ENCODE measurements at places on chromosomes 12 and 14.

- peak; percentile 67 for DNase-seq
Observed at GRCh38 chr14:75906680-75907280, 75.0 kb downstream of the TGFB3 start.

DNA sequence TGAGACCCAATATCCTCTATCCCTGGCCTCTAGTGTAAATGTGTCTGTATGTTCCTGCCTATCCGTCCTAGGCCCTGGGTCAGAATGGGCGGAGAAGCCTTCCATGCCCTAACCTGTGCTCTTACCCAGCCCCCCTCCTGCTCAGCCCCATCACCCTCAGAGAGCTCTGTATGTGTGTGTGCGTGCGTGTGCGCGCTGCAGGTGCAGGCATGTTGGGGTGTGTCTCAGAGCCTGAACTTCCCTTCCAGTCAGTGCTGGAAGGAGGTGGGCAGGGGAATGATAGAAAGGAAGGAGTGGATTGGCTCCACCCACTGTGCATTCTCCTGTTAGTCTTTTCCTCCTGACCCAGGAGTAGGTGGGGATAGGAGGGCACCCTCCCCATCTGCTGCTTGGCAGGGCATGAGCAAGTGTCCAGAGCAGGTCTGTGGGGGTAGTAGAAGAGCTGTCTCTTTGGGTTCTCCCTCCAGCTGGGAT lies 7.2 kb downstream of the NAB2 start:
- DNase-seq, result no peak

GRCh38 chr14:92122351-92122677 lies 545 bp downstream of the CPSF2 start:
- DNase-seq, result no peak

DNA sequence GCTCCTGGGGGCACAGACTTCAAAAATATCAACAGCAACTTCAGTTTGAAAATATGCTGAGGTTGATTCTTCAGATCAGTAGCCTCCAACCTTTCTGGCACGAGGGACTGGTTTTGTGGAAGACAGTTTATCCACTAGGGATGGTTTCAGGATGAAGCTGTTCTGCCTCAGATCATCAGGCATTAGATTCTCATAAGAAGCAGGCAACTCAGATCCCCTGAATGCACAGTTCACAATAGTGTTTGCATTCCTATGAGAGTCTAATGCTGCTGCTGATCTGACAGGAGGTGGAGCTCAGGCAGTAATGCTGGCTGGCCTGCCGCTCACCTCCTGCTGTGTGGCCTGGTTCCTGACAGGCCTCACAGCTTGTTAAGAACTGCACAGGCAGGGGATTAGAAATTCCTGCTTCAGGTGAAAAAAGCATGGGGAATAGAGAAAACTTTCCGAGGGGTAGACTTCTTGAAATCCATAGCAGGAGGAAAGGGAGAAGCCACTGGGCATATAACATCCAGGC lies 12.8 kb downstream of the EPYC start:
- DNase-seq, result no peak

GRCh38 chr12:77560714-77561113 lies 270.0 kb upstream of the NAV3 start:
- DNase-seq, result no peak

GRCh38 chr12:51126297-51126696 lies 42.9 kb upstream of the CSRNP2 start:
- DNase-seq, result no peak

DNA sequence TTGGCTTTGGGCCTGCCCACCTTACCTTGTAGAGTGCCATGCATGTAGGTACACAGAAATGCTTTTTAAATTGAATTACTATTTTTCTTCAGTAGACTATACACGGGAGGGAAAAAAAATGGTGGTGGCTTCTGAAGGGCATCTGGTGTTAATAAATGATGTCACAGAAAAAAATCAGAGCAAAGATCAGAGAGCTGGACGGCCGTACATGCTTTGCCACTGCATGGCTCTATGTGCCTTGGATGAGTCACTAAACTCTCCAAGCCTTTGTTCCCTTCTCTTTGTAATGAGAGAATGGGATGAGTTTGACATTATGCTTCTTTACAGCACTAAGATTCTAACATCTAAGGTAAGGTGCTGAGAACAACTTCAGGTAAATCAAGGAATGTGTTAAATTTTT lies 376.4 kb upstream of the DDHD1 start:
- DNase-seq, result no peak

DNA sequence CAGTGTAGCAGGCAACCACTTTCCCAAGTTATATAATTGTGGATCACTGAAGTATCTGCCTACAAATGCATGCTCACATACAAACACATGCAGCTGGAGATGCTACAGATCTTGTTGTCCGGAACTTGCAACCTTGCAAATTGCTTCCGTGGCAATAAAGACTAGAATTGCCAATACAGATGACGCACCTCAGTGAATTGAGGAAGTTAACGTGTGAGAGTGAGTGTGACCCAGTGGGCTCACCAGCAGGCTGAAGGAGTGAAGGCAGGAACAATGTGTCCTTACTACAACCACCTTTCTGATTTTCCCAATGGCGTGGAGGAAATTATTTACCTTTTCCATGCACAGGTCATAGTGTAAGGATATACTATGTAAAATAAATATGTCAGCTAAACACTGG lies 89.4 kb upstream of the GRIP1 start:
- no peak for DNase-seq

DNA sequence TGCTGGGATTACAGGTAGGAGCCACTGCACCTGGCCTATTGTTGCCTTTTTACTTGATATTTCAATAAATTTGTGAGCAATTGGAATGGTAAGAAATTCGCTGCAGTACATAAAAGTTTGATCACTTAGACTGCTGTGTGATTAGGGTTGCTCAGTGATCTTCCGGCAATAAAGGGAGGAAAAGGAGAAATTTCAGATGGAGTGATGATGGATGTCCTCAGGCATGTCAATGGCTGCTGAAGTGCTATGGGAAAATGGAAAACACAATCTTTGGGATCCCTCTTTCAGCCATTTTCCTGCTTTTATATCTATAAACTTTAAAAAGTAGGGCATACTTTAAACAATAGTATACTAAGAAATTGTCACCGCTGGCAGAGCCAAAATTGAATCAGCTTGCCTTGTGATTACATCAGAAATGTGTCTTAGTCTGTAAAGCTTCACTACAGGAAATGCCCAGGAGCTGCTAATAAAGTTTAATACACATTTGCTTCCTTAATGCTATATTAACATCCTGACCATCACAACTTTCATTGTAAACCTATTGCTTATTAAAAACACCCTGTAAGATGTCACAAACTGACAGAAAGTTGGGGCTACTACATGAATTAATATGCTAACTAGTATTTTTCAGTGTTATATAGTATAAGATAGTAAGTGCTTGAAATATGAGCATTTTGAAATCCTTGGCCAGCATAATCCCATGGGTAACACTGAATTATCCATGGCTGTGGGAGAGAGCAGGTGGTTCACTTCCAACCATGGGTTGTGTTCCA lies 13.7 kb upstream of the FBXL14 start:
- no peak for DNase-seq

DNA sequence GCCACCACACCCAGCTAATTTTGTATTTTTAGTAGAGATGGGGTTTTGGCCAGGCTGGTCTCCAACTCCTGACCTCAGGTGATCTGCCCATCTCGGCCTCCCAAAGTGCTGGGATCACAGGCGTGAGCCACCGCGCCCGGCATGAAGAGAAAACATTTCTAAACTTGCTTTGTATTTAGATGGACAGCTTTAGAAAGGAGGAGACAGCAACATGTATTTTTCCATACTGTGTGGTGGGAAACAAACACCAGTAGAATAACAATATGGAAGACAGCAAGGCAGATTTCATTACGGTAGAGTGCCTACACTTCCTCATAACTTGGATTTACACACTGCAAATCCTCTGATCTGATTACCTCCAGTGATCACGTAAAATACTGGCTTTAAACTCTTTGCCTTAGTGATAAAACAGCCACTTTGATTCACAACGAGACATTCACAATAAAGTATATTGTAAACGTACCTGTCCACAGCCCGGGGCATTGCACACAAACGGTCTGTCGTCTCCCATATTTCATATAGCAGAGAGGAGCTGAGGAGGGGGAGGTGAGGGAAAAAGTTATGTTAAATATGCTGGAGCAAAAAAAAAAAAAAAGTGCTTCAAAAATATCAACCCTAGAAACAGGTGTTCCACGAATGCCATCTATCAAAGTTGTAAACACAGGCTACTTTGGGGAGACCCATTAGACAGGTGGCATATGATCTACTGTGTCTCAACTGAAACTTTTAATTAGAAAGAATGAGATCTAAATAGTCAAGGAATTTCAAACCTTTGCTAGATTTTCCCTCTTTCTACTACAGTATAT lies 25.5 kb downstream of the ATF7 start:
- DNase-seq, result no peak

GRCh38 chr12:1820191-1820895 lies at the start of gene LRTM2:
Gene LRTM2, plus strand, starts transcription at chr12:1820565. Its CDS starts 7,584 bp downstream, at chr12:1828149.
- no peak for DNase-seq

DNA sequence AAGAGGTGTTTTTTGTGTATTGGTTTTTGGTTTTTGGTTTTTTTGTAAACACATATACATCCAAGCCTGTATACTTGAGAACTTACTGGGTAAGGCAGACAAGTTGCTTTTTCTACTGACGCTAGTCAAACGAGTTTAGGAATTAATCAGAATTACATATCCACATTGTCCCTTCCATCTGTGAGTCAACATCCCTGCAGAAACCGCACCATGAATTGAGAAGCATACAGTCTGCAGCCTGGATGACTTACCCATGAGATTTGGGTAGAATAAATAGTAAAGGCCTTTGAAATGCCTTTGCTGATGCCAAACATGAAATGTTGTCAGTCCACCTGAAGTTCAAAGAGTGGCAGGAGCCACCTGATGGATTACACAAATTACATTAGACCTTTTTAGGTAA lies 21.4 kb upstream of the C12orf42 start:
- no peak for DNase-seq

GRCh38 chr12:12996209-12996608 lies 3.9 kb downstream of the HEBP1 start:
- DNase-seq, result no peak

GRCh38 chr14:32192712-32193373 lies 9.0 kb upstream of the RNU6-7 start:
- DNase-seq, result no peak

- DNase-seq, result no peak
Observed at GRCh38 chr12:94659346-94659930, 9.1 kb upstream of the TMCC3 start.

- no peak for DNase-seq
Observed at GRCh38 chr12:26499979-26500640, 304.7 kb downstream of the SSPN start.

DNA sequence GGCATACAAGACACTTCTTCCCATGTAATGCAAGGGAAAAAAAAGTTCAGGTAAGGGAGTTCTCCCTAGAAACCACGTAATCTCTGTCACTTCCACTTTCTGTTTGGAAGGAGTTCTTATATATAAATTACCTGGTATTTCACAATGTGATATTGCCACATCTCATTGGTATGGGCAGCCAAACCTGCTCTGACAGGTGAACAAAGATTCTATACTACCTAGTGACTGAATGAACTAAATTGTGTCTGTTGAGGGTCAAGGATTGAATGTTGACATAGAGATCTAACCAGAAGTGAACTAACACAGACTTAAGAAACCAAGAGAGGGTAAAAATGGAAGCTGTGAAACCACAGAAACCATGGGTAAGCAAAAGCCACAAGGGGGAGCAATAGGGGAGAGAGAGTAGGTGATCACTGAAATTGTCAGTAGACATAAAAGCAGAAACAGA lies 161.3 kb downstream of the RPL10L start:
- DNase-seq, result no peak

DNA sequence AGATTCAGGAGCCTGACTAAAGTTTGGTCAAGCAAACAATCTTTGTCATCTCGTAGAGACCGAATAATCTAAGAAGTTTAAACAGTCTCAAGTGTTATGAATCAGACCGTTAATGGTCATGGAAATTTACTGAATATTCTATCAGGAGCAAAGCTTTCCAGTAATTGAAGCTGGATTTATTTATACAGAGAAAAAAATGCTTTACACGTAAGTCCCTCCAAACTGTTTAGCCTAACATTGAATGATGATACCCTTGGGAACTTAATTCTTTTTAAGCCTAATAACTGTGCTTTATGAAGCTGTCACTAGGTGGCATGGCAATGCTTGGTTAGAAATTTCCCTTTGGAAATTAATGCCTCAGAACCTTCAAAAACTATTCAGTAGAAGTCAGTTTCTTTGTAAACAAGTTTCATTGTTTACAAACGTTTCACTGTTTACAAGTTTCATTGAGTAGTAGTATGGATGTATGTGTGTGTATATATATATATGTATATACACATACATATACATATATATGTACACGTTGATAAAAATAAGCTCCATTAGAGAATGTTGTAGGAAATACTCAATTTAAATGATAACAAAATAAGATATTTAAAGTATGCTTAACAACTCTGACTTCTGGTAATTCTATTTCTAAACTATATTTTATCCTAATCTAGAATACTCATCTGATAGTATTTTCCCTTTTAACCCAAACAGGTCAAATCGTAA lies 32.1 kb downstream of the DEPDC4 start:
- no peak for DNase-seq

- DNase-seq, result no peak
Observed at GRCh38 chr14:54901380-54902142, 1.1 kb downstream of the GCH1 start.

DNA sequence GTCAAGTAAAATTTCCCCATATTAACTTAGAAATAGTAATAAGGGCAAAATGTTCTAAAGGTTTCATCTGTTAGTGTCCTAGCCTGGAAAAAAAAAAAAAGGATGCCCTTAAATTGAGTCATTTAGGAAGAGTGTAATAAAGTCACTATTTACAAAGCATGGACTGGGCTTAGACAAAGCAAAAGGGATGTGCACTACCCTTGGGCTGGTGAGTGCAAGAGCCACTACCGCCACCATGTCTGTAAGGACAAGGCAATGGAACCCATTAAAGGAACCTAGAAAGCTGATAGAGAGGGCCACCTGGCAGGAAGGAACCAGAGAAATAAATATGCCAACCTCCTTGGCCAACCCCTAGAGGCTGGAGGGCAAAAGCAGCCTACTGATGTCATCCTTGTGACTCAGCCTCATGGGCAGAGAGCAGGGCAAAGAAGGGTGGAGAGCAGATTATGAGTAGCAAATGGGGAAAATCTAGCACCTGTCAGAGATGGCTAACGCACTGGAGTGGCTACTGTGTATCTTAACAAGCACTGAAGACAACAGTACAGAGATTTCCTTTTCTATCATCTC lies 59.5 kb upstream of the FUT8 start:
- no peak for DNase-seq

- no peak for DNase-seq
Observed at GRCh38 chr12:70711831-70712230, 74.6 kb upstream of the PTPRB start.

- DNase-seq, result no peak
Observed at GRCh38 chr14:101224356-101225156, 321.0 kb upstream of the RTL1 start.

- DNase-seq, result no peak
Observed at GRCh38 chr14:60981633-60982455, 799 bp downstream of the SLC38A6 start.

GRCh38 chr12:11922361-11922760 lies 148.4 kb upstream of the BCL2L14 start:
- no peak for DNase-seq

GRCh38 chr14:21867541-21867940 lies 193.9 kb upstream of the OR4E1 start:
- DNase-seq, result no peak
